Epithelial cell of proximal tubule (primary cell): ENCODE measurements at places on chromosomes 16 and 17. TPM values are rescaled to one million over a fixed set of nuclear protein-coding genes. Genes with fewer than 3 reads are reported as not detected.

The CCL4L2 gene
- not detected in 2 replicates for total RNA-seq

The UNC119 gene
- total RNA-seq, result 28.7 and 29.2 TPM in 2 replicates

The RNF227 gene
- 0.35 and 0.65 TPM in 2 replicates for total RNA-seq

The ABCC6 gene
- total RNA-seq, result 1.1 and 4.8 TPM in 2 replicates

The PYDC1 gene
- total RNA-seq, result not detected in 2 replicates

The SDR42E2 gene
- 0.12 TPM in 1 of 2 replicates, not detected in the other for total RNA-seq

The TP53TG3F gene
- total RNA-seq, result not detected in 2 replicates

The LIG3 gene
- 36.2 and 40.9 TPM in 2 replicates for total RNA-seq

The GRAP gene
- total RNA-seq, result 0.29 TPM in 1 of 2 replicates, not detected in the other

- no peak for DNase-seq
Observed at GRCh38 chr17:66432996-66433551, 130.7 kb downstream of the PRKCA start.

DNA sequence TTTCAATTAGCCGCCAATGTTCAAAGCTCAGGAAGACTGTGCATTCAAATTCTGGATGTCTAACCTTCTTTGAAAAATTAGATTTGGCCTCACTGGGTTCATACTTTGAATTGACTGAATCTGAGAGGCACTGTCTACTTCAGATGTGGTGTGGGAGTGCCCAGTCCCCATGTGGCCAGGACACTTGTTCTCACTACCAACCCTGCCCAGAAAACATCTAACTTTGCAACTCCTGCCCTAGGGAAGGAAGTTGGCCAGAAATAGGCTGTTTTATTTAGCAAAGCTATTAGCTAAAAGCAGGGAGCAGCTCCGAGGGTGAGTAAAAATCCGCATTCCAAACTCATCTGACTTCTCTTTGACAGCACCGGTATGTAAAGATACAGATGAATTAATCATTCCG lies 86.3 kb downstream of the XYLT1 start:
- no peak for DNase-seq

DNA sequence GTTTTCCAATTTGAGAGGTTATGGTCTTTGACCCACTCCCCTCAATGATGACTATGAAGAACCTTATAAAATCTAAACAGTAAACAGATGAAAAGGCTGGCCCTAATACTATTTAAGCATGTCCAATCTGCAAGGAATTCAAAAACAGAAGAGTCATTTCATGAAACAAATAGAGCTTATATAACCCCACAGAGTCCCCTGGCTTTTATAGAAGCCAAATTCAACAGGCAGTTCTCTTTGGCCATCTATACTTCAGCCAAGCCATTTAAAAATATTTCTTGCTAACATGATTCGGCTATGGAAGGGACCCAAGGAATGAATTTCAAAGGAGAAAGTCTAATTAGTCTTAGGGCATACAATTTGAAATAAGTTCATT lies 43.4 kb downstream of the SPOP start:
- no peak for DNase-seq

DNA sequence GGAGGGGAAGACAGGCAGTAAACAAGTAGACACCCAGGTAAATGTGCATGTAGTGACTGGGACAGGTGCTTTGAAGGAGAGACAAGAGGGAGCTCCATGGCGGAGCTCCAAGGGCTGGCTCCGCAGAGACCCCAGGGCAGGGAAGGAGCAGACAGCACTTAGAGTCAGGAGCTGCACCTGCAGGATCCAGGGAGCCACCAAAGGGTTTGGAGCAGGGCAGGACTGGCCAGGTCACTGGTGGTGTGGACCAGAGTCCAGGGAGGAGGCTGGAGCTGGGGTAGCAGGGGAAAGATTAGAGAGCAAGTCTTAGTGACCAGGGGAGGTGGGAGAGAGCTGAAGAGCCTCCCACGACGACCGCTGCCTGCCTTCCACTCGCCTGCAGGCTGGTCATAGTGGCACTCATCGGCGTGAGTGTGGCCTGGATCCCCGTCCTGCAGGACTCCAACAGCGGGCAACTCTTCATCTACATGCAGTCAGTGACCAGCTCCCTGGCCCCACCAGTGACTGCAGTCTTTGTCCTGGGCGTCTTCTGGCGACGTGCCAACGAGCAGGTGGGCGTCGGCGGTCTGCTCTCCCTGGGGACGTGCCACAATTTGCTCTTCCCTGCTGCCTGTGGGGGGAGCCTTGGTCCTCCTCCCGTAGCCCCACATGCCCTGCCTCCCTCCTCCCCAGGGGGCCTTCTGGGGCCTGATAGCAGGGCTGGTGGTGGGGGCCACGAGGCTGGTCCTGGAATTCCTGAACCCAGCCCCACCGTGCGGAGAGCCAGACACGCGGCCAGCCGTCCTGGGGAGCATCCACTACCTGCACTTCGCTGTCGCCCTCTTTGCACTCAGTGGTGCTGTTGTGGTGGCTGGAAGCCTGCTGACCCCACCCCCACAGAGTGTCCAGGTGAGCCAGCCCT lies 14.7 kb upstream of the FAM83G start:
- DNase-seq, result no peak

- DNase-seq, result no peak
Observed at GRCh38 chr16:3035289-3035971, 1.3 kb downstream of the BICDL2 start.

GRCh38 chr16:84084570-84085270 lies 32.0 kb downstream of the MBTPS1 start:
- no peak for DNase-seq

GRCh38 chr17:55708175-55708974 lies 14.3 kb downstream of the TMEM100 start:
- no peak for DNase-seq

DNA sequence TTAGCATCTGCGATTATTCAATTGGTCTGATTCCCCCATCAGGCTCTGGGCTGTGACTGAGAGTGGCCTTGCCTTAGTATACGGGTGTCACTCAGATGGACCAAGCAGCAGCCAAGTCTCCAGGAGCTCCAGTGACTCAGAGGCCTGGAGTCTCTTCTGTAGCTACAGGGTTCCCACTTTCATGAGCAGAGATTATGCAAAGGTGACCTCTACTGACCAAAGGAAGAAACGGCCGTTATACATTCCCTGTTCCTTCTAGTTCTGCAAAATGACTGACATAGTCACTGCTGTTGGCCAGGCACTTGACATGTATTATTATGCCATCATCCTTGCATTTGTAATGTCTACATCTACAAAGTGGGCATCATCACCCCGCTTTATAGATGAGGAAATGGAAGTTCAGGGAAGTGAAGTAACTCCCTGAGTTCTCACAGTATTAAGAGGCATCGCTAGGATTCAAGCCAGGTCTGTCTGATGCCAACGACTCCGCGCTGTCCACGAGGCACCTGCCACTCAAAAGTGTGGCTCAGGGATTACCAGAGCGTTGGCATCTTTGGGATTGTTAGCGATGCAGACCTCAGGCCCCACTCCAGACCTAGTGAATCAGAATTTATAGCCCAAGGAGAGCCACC lies 23.3 kb downstream of the SLC38A7 start:
- DNase-seq, result peak; percentile 46

DNA sequence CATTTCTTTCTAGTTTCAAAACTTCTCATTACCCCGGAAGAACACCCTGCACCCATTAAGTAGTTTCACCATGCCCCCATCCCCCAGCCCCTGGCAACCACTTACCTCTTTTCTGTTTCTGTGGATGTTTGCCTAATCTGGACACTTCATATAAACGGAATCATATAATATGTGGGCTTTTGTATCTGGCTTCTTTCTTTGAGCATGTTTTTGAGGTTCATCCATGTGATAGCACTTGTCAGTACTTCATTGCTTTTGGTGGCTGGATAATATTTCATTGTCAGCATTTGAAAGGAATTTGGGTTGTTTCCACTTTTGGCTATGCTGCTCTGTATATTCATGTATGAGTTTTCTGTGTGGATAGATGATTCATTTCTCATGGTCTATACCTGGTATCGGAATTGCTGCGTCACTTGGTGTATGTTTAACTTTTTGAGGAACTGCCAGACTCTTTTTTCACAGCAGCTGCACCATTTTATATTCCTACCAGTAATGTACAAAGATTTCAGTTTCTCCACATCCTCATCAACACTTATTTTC lies 30.0 kb upstream of the SLC5A10 start:
- DNase-seq, result no peak

DNA sequence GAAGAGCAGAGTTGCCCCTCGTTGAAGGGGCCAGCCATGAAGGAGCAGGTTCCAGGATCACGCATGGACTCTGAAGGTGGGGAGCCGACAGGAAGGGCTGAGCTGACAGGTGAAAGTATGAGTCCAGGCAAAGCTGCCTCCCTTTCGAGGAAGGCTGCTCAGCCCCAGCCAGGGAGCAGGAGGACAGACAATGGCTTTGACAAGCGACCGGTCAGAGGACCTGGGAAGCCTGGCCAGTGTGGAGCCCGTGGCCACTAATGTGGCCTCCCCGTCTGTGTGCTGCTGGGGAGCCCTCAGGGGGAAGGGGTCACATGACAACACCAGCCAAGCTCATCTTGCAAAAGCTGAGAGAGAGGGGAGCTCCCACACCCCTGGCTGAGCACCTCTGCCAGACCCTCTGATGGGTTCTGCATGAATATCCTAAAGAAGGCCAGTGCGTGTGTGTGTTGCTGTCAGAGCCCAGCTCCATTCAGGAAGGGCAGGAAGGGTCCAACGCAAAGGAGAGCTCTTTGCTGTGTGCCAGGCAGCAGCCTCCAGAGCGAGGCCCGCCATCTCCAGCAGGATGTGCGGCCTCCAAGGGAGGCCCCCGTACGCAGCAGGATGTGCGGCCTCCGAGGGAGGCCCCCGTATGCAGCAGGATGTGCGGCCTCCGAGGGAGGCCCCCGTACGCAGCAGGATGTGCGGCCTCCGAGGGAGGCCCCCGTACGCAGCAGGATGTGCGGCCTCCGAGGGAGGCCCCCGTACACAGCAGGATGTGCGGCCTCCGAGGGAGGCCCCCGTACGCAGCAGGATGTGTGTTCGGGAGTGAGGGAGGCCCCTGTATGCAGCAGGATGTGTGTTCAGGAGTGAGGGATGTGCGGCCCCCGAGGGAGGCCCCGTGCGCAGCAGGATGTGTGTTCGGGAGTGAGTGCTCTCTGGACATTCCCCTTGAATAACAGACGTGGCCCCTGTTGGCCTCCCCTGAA lies 102.1 kb upstream of the CHMP6 start:
- DNase-seq, result no peak

DNA sequence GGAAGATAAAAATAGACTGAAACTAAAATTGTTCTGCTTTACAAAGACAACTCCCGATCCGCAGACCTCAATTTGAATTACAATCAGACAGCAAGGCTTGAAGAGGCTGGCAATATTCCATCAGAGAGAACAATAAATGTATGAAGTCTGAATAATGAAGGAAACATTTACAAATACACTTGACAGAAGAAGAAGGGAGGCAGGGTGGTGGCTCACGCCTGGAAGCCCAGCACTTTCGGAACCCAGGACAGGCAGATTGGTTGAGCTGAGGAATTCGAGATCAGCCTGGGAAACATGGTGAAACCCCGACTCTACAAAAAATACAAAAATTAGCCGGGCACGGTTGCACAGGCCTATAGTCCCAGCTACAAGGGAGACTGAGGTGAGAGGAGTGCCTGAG lies 14.6 kb downstream of the ODF4 start:
- no peak for DNase-seq

GRCh38 chr16:2206780-2207433 lies 1.7 kb downstream of the MLST8 start:
- no peak for DNase-seq

DNA sequence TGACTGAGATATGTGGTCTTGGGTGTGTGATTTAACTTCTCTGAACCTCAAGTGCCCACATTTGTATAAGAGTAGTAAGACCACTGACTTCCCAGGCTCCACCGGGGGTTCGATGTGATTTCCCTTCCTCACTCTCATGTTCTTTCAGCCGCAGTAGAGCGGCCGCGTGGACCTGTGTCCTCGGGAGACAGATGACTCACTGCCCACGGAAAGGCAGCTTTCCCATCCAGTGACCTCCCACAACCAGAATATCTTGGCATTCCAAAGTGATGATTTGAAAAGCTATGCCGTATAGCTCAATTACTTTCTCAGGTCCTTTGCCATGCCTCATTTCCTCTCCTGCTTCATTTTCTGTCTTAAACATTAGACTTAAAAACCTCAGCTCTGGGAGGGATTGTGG lies 73.6 kb downstream of the IL21R start:
- peak; percentile 80 for DNase-seq

- no peak for DNase-seq
Observed at GRCh38 chr16:3645108-3645503, 9.4 kb upstream of the DNASE1 start.

GRCh38 chr16:28905229-28905754 lies 19.7 kb downstream of the RABEP2 start:
- DNase-seq, result no peak

GRCh38 chr16:57257455-57258070 lies 12.5 kb downstream of the ARL2BP start:
- DNase-seq, result no peak

DNA sequence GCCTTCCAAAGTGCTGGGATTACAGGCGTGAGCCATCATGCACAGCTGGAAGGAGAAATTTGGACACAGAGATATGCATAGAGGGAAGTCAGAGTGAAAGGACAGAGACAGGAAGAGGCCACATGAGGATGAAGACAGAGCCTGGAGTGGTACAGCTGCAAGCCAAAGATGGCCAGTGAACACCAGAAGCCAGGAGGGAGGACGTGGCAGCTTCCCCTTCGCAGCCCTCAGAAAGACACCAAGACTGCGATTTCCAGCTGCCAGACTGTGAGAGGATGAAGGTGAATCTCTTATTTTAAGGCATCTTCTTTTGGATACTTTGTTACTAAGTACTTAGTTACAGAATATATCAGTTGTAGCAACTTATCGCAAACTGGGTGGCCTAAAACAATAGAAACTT lies 60.5 kb upstream of the PLCG2 start:
- no peak for DNase-seq

DNA sequence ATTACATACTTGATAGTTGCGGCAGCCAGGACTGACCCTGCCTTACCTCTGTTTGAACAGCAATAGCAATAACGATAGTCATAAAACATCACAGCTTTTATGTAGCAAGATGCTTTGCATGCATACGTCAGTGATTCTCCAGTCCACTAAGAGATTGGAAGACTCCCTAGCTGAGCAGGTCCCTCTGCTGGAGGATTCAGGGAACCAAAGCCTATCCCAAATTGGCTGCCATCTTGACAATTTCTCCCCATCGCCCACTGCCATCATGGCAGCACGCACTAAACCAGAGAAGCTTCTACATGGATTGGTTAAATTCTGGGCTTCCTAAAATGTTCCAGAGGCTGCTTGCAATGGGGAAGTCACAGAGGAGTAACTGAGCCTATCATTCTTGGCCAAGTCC lies 360.6 kb upstream of the XYLT1 start:
- DNase-seq, result no peak
